ENCODE measurements at places on chromosomes 4 and X.

- DNase-seq = no peak
These were observed 28.4 kb downstream of the PROM1 start for GRCh38 chr4:16055471-16055870.

DNA sequence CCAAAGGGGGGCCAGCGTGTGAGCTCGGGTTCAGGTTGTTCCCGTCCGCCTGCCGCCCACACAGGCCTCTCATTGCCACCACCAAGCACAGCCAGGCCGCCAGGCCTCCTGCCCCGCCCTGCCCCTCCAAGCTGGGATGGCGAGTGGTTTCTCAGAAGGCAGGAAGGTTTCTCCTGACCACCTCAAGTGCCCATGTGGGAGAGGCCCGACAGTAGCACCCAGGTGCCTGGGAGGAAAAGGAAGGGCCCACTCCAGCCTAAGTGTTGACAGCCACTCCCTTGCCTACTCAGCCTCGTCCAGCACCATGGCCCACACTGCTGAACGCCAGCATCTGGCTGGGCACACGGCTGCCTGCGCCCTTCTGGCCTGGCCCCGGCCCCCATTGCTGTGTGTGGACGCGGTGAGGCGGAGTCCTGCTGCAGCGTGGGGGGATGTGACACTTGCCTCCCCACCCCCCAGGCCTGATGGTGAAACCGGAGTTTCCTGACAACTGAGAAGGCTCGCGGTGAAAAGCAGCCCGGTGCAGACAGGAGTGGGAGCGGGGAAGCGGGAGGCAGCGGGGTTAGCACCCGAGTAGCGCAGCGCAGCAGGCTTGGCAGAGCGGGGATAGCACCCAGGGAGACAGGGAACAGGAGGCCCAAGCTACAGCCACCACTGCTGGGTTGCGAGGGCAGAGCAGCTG is 19.2 kb downstream of the FLNA start:
- DNase-seq = no peak

DNA sequence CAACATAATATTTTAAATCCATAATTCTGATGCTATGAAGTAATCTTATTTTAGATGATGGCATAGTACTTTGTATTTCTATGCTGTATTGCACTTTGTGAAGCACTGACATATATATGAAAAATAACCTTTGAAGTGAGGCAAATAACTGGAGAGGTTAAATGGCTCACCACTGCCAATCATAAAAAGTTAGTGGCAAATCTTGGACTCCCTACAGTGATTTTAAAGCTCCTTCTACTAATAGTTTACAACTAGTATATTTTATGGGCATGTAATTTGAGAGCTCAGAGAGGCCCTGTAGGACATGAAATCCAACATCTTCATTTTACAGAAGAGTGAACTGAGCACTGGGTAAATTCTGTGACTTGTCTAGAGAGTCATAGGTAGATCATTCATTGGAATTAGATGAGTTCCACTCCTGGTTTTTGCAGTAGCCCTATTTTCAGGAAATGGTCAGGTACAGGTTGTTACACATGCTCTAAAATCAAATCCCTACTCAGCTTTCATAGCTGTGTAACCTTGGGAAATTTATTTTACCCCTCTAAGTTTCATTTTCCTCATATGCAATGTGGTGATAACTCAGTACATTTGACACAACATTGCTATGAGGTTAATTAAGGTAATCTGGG is 804 bp upstream of the GC start:
- DNase-seq = no peak

DNA sequence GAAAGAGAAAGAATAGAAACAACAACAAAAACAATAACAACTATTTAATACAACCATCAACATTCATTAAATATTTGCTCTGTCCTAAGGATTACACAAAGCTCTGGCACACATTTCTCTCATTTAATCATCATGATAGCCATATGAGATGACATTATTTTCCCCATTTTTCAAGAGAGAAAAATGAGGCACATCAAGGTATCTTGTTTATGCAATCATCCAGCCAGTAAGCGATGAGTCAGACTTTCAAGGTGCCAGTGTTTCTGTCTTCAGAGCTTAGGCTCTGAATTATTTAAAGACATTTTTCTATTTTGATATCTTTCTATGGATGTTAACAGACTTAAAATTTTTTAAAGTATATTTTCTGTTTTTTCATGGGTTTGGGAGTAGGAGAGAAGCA is 541.8 kb upstream of the SMIM31 start:
- no peak for DNase-seq

GRCh38 chr4:185504098-185505047 is 30.9 kb downstream of the PDLIM3 start:
- peak; percentile 31 for DNase-seq

- peak; percentile 27 for DNase-seq
These were observed 45.0 kb downstream of the CRLF2 start for GRCh38 chrX:1167466-1167865.

- DNase-seq = no peak
These were observed 83.7 kb upstream of the ADRA2C start for GRCh38 chr4:3682236-3683076.

GRCh38 chr4:184825141-184825895 is 450 bp downstream of the ACSL1 start:
- DNase-seq = peak; percentile 49

DNA sequence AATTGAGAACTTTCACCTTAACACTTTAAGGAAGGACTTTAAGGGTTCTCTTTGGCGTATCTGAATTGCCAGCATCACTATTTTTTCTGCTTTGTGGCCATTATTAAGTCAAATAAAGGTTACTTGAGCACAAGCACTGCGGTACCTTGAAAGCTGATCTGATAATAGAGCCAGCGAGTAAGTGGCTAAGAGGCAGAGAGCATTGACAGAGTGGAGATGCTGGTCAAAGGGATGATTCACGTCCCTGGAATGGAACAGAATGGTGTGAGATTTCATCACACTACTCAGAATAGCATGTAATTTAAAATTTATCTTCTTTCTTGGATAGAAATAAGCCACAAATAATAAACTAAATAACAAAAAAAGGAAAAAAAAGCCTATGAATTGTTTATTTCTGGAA is 57.1 kb upstream of the NPFFR2 start:
- DNase-seq = no peak

DNA sequence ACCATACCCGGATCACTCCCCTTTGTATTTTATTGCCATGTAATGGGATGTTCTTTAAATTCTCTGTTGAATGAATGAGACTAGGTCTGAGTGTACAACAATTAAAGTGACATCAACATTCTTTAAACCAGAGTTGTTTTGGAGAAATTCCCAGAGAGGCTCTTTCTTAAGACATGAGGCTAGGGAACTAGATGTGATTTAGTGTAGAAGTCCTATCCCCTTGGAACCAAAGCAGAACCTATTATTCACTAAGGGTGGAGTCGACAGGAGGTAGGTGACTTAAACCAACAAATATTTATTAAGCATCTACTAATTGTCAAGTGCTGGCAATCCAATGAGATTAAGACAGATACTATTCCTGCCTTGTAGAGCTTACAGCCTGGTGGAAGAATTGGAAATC is 1.7 kb downstream of the EIF1AX start:
- no peak for DNase-seq

DNA sequence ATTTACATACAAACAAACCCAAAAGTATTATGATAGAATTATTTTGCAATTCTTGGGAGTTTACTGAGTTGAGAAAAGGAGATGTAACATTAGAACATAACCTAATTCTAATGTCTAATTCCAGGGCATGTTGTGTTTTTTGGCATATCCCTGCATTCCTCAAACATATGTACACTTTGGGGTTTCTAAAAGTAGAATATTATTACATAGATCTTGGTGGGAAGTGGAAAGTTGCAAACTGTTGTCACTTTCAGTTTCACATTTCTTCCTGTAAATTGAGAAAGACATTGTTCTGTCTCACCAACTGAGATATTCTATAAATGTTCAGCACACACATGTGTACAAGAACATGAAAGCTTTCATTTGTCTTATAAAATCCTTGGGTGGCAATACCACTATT is 24.4 kb upstream of the GBA3 start:
- DNase-seq = no peak

GRCh38 chrX:10833299-10834169 is 213.1 kb upstream of the MID1 start:
- peak; percentile 0 for DNase-seq

GRCh38 chr4:98491899-98492559 is 166.4 kb downstream of the TSPAN5 start:
- DNase-seq = no peak

DNA sequence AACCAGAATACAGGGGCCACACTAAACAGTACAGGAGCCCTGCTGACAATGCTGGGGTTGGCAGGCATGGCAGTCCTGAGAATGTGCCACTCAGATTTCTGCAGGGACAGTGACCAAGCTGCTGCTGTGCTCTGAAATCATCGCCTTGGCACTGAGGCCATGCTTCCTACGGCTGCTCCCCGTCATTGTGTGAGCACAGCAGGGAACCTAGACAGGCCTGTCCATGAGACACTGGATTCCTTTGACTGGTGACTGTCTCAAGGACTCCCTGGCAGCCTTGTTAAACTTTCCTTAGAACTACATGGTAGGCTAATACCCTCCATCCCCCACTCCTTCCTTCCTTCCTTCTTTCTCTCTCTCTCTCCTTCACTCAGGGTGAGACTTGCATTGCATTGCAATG is 111.4 kb downstream of the LUZP4 start:
- DNase-seq = no peak

- DNase-seq = no peak
These were observed 68.0 kb downstream of the IL21 start for GRCh38 chr4:122552898-122553297.

GRCh38 chr4:144174401-144175067 is 34.0 kb upstream of the GYPA start:
- DNase-seq = peak; percentile 57

DNA sequence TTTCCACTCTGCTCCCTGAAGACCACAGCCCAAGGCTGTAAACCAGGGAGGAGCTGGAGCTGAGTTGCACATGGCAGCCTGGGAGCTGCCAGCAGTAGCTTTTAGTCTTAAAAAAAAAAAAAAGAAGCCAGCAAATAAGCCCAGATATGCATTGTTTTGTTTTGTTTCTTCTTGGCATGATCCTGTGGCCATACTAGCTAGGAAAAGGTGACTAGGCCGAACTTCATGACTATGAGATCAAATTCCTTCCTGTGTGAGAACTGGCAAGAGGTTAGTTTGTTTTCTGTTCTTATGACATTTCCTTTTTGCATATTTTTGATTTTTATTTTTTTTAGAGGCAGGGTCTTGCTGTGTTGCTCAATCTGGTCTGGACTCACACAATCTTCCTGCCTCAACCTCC is 323.3 kb downstream of the DCTD start:
- no peak for DNase-seq

DNA sequence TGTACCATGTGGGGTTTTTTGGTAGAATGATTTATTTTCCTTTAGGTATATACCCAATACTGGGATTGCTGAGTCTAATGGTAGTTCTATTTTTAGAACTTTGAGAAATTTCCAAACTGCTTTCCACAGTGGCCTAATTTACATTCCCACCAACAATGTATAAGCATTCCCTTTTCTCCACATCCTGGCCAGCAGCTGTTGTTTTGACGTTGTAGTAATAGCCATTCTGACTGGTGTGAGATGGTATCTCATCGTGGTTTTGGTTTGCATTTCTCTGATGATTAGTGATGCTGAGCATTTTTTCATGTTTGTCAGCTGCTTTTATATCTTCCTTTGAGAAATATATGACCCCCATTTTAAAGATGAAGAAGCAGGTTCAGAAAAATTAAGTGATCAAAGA is 153.7 kb downstream of the CBR4 start:
- DNase-seq = no peak

Measured in NB4 (cell line).